ENCODE measurements at places on chromosomes 7 and 10.
A peak's percentile ranks its signal among the peaks of the same experiment; 100 is the strongest.

DNA sequence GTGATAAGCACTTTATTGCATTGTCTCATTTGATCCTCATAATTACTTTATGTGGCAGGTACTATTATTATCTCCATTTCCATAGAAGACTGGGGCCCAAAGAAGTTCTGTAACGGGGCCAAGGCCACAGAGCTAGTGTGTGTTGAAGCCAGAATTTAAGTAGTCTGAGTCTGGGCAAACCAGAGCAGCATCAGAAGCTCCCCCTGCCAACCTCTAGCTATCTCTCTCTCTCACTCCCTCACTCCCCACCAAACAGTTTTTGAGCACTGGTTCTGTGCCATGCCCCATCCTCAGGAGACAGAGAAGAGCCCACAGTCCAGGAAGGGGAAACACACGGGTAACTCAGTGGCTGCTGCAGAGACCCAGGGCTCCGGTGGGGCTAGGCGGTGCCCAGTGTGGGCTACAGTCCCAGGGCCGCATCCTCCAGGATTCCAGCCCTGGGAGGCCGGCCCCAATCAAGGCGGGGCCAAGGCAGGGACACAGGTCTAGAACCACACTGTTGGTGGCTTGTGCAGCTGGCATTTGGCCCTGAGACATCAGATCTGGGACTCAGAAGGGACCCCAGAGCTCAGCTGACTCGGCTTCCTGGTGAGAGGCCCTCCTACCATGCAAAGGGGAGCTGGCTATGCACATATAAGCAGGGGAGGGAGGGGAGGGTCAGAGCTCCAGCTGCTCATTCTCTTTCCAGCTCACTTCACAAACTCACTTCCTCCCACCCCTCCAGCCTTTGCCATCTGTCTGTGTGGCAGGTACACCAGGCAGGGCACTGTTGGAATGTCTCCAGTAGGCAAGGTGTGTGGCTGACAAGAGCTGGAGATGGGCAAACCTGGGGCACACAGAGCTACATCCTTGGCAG lies 34.4 kb downstream of the COL13A1 start:
- DNase-seq = no peak

GRCh38 chr7:133853706-133854276 lies 273.3 kb upstream of the LRGUK start:
- DNase-seq = no peak

- peak; percentile 2 for DNase-seq
These were observed 1.6 kb downstream of the SUV39H2 start for GRCh38 chr10:14880229-14880628.

- DNase-seq = no peak
These were observed 71.5 kb downstream of the IDE start for GRCh38 chr10:92502296-92502808.

DNA sequence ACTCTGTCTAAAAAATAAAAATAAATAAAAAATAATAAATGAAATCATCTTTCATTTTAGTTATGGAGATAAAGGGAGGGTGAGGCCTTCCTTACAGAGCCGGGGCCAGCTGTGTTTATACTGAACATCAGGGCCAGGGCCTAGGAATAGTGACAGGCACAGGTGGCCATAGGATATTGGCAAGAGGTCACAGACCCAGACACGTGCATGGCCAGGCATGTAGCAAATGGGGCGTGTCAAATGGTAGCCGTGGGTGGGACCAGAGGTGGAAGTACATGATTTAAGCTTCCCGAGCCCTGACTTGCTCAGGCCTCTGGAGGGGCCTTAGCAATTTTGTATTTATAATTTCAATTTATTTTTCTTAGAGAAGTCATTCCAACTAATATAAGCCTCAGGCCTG lies 353.0 kb downstream of the ANKRD30A start:
- DNase-seq = no peak

GRCh38 chr7:118583641-118584040 lies 359.1 kb downstream of the ANKRD7 start:
- no peak for DNase-seq

Data from right lung (tissue), 10 donors.